Renal cortical epithelial cell (primary cell): ENCODE measurements at places on chromosomes 16 and 17. TPM values are rescaled to one million over a fixed set of nuclear protein-coding genes. Genes with fewer than 3 reads are reported as not detected.

Gene EPN3
- 0.17 and 0.99 TPM in 2 replicates for total RNA-seq

Gene DBF4B
- 3.9 and 6.3 TPM in 2 replicates for total RNA-seq

Gene RMI2
- 6.0 and 7.3 TPM in 2 replicates for total RNA-seq

Gene TBC1D3
- not detected in 2 replicates for total RNA-seq
